ENCODE measurements at places on chromosomes 1 and 21.
A peak's percentile ranks its signal among the peaks of the same experiment; 100 is the strongest.

DNA sequence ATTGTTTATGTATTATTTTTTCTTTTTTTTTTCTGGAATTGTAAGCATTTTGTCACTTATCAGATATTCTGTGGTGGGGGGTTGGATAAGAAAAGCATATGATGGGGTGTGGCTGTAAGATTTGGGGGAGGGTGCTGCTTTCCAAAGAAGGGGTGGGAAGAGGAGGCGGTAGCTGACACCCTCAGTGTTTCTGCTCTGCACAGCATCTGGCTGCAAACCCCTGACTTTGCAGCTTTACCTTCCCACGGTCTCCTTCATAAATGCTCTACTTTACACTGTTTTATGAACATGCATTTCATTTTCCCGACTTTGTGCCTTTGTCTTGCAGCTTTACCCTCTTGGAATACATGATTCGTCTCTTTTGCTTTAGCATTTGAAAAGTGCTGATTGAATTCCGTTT lies 7.6 kb downstream of the FMN2 start:
- no peak for DNase-seq

DNA sequence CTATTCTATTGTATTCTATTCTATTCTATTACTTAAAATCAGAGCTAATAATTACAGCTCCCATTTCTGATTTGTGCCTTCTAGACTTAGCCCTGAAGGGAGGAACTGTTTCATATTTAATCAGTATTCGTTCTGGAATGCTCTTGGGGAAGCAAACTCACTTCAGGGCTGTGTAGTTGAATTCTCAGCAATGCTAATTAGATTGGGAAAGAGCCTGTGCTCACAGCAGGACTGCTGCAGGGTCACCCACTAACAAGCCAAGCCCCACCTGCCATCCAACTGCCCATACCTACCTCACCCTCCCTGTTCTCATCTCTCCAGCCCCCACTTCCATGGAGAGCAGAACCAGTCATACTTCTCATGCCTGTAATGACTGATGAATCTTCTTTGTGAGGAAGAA lies 464.2 kb downstream of the PTPRU start:
- DNase-seq = no peak

DNA sequence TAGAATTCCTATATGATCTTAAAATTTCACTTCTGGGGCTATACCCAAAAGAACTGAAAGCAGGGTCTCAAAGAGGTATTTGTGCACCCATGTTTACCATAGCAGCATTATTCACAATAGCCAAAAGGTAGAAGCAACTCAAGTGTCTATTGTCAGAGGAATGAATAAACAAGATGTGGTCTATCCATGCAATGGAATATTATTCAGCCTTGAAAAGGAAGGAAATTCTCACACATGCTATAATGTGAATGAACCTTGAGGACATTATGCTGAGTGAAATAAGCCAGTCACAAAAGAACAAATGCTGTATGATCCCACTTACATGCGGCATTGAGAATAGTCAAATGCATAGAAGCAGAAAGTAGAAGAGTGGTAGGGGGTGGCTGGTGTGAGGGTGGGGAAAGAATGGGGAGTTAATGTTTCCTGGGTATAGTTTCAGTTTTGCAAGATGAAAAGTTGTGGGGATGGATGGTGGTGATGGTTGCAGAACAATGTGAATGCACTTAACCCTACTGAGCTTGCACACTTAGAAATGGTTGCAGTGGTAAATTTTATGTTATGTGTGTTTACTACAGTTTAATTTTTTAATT lies 122.4 kb downstream of the TOMM20 start:
- DNase-seq = no peak

DNA sequence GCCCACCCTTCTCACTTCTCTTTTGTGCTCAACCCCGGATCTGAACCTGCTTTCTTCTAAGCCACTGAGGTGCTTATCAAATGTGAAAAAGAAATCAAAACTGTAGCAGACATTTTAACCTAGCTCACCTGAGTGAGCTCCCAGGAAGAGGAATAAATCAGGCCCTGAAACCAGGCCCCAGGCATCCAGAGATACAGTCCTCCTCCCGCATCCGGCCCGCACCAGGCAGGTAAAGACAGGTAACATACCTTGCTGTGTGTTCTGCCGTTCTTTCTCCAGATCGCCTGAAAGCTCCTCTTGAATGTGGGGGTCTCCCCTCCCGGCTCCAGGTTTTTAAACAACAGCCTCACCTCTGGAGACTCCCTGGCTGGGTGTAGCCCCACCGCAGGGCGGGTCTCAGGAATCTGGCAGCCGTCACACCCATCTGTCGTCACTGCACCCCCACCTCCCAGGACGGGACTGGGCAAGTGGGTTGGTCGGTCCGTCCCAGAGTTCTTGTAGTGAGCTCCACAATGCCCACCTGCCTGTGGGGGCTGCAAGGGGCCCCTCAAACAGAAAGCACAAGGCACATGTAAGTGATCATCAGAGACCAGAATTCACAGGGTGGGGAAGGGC lies at the start of gene LAMB3:
Gene LAMB3, minus strand, starts transcription at position 305 of the 615 bp plus-strand sequence. CDS start 1,481 bp downstream, outside the sequence.
- DNase-seq = no peak

- DNase-seq = no peak
Observed at GRCh38 chr1:234840253-234840652, 230.3 kb upstream of the IRF2BP2 start.

DNA sequence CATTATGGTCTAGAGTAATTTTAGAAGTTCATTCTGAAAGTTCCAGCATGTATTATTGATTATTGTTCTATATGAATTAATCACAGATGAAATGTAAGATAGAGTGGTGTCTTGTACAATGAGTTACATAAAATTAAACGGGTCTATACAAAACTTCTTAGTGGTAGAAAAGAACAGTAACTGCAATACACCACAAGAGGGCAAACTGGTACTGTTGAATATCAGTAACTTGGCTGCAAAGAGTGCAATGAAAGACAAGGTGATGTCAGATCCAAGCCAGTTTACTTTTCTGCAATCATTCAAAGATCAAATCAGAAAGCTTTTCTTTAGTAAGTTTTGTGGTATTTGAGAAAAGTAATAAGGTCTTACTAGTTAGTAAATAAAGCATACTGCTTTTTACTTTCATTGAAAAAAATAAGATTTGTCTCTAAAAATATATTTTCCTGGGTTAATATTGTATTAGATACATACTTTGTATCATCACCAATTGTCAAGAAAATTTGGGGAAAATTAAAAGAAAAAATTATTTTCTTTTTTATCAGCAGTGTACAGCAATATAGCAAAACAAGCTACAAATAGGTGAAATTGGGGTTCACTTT lies 66.4 kb upstream of the BTG3 start:
- peak; percentile 86 for DNase-seq

DNA sequence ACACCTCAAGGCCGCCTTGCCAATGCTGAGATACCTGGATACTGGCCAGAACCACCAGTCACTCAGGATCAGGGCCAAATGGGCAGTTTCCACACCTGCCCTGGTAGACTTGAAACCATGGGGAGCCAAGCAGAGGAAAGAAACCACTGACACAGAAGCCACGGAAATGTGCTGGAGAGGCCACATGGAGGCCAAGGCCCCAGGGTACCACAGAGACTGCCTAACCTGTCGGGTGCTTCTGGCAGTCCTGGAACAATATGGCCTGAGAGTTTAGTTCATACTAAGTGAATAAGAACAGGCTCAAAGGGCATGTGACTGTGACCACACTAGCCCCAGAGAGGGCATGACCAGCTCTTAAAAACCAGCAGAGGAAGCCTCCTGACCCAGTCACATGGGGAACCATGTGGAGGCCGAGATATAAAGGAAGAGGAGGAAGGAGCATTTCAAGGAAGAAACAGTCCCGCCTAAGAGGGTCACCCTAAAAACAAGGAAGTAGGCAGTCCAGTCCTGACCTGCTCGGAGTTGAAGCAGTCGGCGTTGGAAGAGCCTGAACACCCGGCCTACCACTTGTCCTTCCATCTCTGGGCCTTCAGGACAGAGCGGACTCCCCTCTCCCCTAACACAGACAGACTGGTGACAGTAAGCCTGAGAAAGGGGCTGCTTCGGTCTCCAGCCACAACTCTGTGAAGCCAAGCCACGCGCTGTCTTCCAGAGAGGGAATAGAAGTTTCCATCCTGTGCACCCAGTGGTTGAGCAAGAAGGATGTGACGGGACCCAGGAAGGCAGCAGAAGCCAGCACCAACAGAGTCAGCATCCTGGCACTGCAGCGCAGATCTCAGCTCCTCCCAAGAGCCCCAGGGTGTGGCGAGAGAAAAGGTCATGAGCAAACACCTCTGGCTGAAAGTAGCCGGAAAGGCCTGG lies at the start of gene DENND2D:
Gene DENND2D, minus strand, starts transcription at position 766 of the 921 bp plus-strand sequence. Its CDS starts 187 bp downstream, at position 579.
- DNase-seq = no peak

- no peak for DNase-seq
Observed at GRCh38 chr21:27804515-27804914, 837.6 kb upstream of the ADAMTS5 start.

- peak; percentile 59 for DNase-seq
Observed at GRCh38 chr1:110524311-110525248, 5.6 kb upstream of the KCNA10 start.

GRCh38 chr1:6590046-6590445 lies 10.3 kb downstream of the ZBTB48 start:
- DNase-seq = no peak

- no peak for DNase-seq
Observed at GRCh38 chr21:42486531-42486930, 9.5 kb downstream of the RSPH1 start.

GRCh38 chr1:233328142-233328921 lies 808 bp downstream of the MAP3K21 start:
- no peak for DNase-seq

DNA sequence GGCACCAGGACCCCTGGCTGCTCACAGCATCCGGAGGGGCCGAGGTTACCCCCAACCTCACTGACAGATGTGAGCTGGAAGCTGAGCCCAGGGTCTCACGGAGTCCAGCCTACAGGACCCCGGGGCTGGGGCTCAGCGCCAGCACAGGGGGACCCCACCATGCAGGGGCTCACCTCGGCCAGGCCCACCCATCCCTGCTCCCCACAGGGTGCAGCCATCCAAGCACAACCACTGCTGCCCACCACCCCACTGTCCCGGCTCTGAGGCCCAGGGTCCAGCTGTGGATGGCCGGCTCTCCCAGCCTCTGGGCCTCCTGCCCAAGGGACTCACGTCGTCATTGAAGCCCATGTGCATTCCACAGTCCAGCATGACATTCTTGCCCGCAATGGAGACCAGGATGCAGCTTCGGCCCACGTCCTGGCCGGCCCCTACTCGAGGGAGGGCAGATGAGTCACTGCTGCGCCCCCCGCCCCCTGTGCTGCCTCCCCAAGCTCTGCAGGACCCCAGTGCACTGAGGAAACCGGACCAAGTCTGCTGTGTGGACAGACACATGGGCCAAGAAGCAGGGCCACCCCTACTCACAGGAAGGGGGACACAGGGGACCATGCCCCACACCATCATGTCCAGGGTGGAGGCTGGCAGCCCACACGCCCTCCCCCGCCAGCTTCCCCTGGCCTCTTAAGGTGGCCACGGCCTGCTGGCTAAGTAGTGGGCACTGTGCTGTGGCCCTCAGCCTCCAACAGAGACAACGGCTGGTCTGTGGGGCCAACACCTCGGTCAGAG lies 3.6 kb downstream of the INTS11 start:
- DNase-seq = no peak

DNA sequence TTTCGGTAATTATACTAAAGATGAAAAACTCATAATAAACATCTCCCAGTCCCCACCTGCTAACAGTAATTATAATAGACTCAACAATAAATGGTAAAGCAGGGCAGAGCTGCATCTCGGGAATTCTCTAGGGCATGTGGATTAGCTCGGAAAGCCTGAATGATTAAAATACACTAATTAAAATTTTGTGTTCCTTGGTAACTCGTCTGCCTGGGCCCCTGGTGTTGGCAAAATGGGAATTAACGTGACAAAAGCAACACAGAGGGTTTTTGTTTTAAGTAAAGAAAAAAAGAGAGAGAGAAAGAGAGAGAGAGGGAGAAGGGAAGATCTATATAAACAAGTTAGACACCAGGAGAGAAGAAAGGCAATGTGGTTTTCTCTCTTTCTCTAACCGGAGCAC lies 62.1 kb downstream of the CASZ1 start:
- no peak for DNase-seq

- no peak for DNase-seq
Observed at GRCh38 chr21:36584980-36585940, 105.3 kb upstream of the CLDN14 start.

DNA sequence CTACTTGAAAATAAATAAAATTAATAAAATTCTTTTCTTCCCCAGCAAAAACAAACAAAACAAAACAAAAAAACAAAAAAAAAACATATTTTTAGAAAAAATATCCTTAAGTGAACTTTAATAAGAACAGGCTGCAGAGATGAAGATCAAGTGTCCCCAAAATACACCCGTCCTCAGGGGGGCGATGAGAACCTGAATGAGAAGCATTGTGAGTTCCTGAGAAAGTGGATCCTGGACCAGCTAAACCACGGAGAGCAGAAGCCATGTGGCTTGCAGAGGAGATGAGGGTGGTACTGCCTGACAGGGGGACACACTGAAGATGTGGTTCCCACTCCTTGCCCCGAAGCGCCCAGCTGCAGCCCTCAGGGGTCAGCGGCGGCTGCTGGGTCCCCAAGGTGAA lies 89.3 kb downstream of the ITPKB start:
- DNase-seq = peak; percentile 43

DNA sequence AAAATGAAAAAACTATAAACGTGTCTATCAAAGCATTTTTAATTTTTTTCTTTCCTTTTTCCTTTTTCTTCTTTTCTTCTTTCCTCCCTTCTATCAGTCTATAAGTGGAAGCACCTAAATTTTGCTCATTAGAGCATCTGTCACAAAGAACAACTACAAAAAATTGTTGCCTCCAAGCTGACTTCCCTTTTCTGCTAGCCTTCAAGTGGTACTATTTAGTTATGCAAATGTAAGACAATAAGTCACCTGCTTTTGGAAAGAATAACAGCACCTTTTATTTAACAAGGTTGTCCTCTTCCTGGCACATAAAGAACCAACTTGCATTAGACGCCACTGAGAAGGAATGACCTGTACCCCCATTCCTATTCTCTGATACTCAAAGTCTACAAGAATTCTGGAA lies 45.0 kb upstream of the C1orf53 start:
- DNase-seq = no peak

DNA sequence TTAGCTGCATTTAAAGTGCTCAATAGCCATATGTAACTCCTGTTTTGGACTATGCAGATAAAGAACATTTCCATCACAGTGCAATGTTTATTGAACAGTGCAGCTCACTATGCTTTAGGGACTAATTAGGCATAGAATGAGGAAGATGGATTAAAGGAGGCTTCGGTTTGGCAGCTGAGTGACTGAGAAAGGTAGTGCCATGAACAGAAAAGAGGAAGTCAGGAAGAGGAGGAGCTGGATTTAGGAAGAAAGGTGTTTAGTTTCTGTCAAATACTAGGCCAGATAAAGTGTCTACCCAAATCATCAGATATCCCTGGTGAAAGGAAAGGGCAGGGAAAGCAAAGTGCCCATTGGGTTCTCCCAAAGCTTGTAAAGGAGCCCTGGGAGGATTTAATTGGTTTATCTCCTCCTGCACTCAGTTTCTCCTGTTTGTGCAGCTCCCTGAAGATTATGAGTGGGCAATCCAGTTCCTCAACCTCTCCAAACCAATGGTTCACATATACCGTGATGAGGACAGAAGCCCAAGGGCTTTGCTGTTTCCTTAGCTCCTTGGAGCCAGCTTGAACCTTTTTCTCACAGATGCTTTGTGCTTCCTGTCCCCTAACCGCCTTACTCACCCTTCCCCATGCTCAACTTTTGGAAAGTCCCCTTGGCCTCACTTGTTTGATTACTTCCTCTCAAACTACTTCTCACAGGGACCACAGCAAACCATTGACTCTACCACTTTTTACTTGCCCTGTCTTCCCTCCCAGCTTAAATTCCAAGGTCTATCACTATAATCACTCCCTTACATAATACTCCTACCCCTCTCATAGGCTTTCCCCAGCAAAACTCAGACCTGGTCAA lies 3.5 kb upstream of the RAP1A start:
- no peak for DNase-seq

Measured in fibroblast of pulmonary artery (primary cell).